Retina (tissue), 1 donor: ENCODE measurements at places on chromosomes 4 and X.

GRCh38 chrX:50813843-50814661 is at the start of gene SHROOM4:
Gene SHROOM4, minus strand, starts transcription at chrX:50814194. Its CDS starts 176 bp downstream, at chrX:50814018.
- peak; percentile 79 for DNase-seq

DNA sequence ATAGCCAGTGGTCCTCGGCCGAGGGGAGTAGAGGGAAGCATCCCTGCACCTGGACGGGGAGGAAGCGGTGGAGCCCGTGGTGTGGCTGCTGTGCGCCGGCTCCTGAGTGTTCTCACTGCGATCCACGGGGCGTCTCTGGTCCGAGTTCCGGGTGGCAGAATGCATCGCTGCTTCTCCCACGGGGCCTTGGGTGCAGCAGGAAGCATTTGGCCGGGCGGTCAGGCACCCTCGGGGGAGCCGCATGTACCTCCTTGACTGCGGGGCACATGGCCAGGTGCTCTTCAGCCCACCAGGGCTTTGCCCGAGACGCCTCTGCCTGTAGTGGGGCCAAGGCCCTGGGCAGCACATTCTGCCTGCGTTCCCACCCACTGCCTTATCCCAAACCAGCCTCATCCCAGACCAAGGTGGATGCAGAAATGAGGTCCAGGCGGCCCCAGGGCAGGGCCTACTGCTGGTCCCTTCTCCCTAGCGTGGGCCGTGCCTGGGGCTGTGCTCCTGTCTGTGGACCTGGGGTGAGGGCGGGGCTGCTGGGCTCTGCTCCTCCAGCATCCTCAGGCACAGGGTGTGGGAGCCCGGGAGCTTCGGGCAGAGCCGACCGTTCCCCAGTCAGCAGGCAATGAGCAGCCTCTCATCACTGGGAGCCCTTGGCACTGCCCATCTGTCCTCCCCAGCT is 27.5 kb downstream of the NKX1-1 start:
- no peak for DNase-seq

GRCh38 chrX:26597981-26598380 is 382.0 kb downstream of the MAGEB5 start:
- DNase-seq, result no peak

- DNase-seq, result no peak
Measured at GRCh38 chr4:8819019-8819418, 52.6 kb downstream of the HMX1 start.

GRCh38 chrX:153520287-153520917 is 3.0 kb downstream of the ATP2B3 start:
- no peak for DNase-seq

DNA sequence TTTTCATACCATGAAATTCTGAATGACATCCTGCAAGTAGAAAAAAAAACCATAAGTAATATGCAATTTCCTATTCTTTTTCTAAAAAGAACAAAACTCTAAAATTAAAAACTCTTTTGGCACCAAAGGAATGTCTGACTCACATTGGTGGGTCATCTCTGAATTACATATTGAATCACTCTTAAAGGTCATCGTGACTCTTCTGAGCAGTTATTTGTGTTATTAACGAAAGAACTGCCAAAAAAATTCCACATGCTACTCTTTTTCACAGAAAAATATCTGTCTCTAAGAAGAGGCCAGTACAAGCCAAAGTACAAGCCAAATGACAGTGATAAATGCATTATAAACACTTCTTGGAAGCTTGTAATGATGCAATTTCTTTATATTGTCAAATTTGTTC is 282.2 kb downstream of the GUCY2F start:
- no peak for DNase-seq

GRCh38 chr4:34250562-34250961 is 1993.8 kb downstream of the ARAP2 start:
- DNase-seq, result no peak

DNA sequence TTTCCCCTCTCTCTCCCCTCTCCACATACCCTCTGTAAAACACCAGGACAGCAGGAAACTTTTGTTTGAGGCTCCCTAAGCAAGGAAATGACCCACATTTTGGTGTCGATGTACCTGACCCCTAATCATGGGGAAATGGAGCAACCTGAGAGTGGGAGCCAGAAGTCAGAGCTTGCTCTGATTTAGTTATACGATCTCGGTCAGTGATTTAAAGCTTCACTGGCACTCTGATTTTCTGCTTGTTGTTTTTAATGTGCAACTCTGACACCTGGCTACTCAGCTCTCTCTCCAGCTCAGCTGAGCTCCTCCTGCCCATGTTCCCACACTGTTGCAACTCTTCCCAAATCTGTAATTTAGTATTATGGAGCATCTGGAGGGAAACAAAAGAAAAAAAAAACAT is 408.6 kb downstream of the ADAM29 start:
- DNase-seq, result no peak

DNA sequence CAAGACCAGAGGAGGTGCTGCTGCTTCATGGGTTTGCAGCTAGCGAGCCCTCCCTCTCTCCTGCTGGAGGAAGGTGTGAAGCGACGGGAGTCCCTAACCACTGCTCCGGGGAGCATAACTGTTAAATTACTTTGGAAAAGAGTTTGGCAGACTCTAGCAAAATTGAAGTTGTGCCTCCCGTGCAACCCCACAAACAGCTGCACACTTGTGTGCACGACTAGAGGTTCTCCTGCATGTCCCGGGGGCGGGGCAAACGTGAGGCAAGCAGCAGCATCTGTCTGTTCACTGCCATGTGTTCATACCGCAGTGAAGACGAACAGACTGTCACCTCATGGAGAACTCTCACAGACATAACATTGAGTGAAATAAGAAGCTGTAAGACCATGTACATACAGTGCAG is 34.5 kb downstream of the TNIP2 start:
- no peak for DNase-seq

DNA sequence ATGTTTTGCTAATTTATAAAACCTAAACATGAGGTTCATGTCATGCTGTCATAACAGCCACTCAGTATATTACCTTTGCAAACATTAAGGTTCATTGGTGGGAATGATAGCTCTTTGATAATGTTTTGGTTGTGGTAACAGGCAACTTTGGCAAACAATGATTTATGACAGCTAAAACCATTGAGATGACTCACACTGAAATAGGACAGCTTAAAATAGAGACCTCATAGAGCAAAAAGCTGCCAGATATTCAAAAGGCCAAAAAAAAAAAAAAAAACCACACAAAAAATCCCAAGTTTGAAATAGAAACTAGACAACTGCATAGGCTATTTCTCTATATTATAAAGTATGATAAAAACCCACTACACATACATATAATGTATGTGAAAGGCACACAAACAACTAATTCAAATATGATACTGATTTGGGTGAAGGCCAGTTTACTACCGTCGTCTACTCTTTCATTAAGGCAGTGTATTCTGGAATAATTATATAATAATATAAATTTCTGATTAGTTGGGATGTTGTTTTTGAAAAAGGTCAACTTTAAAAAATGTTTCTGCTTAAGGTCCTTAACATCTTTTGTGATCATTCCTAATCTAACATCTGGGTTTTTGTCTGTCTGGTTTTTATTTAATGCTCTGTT is 646.0 kb upstream of the PITX2 start:
- no peak for DNase-seq

DNA sequence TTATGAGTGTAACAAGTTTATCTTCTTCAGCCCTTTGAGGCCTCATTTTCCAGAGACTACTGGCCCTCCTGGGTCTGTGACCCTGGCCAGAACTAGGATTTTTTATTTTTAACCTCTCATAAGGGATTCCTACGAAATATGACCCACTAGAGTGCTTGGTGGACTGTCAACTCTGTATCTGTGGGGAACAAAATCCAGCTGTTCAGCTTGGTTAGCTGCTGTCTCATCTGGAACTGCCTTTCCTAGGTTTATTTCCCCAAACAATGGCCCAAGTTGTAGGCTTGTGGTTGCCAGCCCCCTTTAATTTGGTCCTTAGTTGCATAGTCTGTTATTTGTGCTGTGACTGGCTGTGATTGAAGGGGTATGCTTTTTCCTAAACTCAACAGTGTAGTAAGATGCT is 56.2 kb downstream of the NHS start:
- DNase-seq, result no peak

DNA sequence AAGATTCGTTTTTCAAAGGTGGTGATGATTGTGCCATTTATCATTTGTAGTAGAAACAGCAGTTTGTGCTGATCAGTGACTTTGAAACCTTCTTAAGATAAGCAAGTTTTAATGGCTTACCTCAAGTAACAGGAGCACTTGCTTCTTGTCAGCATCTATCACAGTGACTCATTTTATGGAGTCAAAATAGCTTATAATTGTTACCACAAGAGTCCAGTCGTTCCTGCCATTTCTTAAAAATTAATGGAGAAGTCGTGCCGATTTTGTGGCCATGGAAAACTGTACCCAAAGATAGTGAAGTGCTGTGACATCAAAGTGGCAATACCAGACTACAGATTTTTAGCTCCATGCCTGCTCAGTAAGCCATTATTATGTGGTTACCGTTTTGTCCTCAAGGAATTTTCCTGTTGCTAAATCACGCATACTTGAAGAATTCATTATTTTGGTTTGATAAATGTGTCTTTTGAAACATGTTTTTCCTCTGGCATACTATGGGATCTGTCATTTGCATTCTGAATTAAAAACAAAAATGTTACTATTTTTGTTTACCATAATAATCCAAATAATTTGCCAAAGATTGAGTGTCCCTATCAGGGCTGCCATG is 129.9 kb downstream of the CBR4 start:
- DNase-seq, result no peak

DNA sequence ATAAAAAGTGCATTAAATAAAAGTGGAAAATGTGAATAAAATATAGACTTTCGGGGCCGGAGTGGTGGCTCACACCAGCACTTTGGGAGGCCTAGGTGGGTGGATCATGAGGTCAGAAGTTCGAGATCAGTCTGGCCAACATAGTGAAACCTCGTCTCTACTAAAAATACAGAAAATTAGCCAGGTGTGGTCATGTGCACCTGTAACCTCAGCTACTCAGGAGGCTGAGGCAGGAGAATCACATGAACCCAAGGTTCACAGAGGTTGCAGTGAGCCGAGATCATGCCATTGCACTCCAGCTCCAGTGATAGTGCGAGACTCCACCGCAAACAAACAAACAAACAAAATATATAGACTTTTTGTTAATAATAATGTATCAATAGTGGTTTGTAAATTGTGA is 293.6 kb upstream of the TRAM1L1 start:
- no peak for DNase-seq

DNA sequence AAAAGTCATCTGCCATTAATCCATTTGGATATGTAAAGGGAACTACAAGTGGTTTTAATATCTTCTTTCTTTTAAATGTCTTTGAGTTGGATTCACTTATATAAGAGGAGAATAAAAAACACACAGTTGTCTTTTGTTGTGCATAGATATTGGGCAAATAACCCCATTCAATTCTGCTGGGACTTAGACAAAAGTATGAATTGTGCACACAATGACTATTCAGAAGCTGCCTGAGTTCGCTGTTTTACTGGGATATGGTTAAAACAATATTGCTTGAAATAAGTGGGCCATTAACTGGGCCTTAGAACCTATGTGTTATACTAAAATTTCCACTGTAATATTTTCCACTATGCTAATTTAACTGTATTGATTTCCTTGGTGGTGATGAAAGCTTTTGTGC is 71.7 kb downstream of the PCYT1B start:
- no peak for DNase-seq

- peak; percentile 61 for DNase-seq
Measured at GRCh38 chr4:79576429-79576753, 168.4 kb upstream of the GK2 start.

- no peak for DNase-seq
Measured at GRCh38 chr4:128031756-128032384, 29.2 kb upstream of the LARP1B start.

GRCh38 chr4:121072224-121073003 is at the start of gene NDNF:
Gene NDNF, minus strand, starts transcription at chr4:121072535. Its CDS starts 26,698 bp downstream, at chr4:121045837.
- peak; percentile 89 for DNase-seq

- DNase-seq, result no peak
Measured at GRCh38 chr4:89164400-89164799, 53.1 kb downstream of the TIGD2 start.

DNA sequence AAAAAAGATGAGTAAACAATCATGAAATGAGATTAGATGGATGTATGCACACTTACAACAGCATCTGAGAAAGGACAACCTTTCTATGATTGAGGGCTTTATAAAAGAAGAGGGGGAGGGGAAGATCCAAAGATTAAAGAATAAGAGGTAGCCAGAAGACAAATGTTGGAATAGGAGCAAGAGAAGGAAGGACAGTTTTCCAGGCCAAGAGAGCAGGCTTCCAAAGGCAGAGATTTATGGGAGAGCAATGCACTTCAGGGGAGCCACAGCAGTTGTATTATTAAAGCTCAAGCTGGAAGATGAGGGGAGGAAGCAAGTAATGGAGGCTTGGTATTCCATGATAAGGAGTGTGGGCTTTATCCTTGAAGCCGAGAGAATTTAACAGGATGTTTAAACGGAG is 110.3 kb upstream of the PTPN13 start:
- DNase-seq, result no peak
